ENCODE measurements at places on chromosomes 11 and 22.

GRCh38 chr22:30351226-30351625 lies 5.5 kb downstream of the SF3A1 start:
- H3K27me3 ChIP-seq = no peaks in the 10 kb centered on the region
- peaks cover 3% of the 10 kb centered on the region for H3K36me3 ChIP-seq
- peaks cover 30% of the 10 kb centered on the region for H3K4me1 ChIP-seq
- no peak overlapping the region for H3K4me3 ChIP-seq
- no peak overlapping the region for H3K27ac ChIP-seq

DNA sequence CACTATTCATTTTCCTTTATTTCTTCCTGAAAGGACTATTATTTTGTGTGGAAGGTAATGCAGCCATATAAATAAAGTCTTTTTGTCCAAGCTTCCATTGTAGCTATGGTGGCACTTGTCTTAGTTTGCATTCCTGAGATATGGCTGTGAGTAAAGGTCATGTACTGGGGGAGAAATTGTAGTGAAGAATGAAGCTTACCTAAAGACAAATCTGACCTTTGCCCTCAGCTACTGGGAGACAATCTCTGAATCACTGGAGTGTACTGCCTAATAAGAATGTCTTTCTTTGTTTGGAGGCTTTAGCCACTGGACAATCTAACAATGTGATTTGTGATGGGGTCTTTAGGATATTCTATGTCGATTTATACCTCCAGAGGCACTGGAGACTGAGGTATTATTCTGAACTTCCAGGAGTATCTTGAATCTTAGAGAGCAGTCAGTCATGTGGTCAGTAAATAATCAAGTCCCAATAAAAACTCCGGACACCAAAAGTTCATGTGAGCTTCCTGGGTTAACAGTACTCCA lies 39.7 kb upstream of the OR5AK2 start:
- no peaks in the 10 kb centered on the region for H3K36me3 ChIP-seq
- H3K4me1 ChIP-seq = no peaks in the 10 kb centered on the region
- H3K27ac ChIP-seq = no peak overlapping the region
- H3K27me3 ChIP-seq = no peaks in the 10 kb centered on the region
- DNase-seq = no peak
- no peak overlapping the region for H3K4me3 ChIP-seq

- peak overlapping the region; percentile 26 for H3K4me3 ChIP-seq
- DNase-seq = no peak
These were observed 22.2 kb upstream of the RAG2 start for GRCh38 chr11:36620246-36620645.

DNA sequence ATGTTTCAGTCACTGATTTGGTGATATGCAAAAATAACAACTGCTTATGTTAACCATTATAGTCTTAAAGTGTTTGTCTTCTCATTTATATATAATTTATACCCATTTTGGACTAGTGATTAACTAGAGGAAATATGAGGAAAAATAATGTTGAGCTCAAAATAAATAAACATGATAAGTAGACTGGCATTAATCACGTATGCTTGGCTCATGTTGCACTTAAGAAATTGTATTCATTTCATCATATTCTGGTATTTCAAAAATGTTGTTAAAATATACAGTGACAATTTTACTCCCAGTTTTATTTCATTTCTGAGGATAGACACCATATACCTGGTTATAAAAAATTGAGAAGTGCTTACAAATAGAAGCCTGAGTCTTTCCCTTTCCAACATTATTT lies 3.8 kb upstream of the OR10D3 start:
- H3K4me1 ChIP-seq = no peaks in the 10 kb centered on the region
- DNase-seq = no peak
- H3K27me3 ChIP-seq = no peaks in the 10 kb centered on the region
- no peak overlapping the region for H3K4me3 ChIP-seq
- no peak overlapping the region for H3K27ac ChIP-seq

GRCh38 chr11:131467645-131468394 lies 97.4 kb downstream of the NTM start:
- H3K36me3 ChIP-seq = no peaks in the 10 kb centered on the region
- DNase-seq = no peak

DNA sequence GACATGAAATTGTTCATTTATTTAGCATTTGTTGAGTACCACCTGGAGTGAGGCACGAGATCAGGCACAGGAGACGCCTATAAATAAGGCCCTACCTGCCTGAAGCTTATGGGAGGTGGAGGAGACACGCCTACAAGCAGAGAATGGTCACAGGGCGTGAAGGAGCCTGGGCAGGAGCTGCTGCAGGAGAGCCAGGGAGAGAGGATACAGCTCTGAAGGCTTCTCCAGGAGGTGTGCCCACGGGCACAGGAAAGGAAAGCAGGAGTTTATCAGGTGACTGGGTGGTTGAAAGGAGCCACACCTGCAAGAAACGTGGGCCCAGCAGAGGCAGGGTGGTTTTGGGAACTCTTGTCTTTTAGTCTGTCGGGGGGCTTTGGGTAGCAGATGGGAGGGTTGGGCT lies 70.3 kb downstream of the BMAL1 start:
- H3K4me1 ChIP-seq = no peaks in the 10 kb centered on the region
- H3K4me3 ChIP-seq = no peak overlapping the region
- no peak for DNase-seq
- no peaks in the 10 kb centered on the region for H3K36me3 ChIP-seq
- H3K27me3 ChIP-seq = no peaks in the 10 kb centered on the region

DNA sequence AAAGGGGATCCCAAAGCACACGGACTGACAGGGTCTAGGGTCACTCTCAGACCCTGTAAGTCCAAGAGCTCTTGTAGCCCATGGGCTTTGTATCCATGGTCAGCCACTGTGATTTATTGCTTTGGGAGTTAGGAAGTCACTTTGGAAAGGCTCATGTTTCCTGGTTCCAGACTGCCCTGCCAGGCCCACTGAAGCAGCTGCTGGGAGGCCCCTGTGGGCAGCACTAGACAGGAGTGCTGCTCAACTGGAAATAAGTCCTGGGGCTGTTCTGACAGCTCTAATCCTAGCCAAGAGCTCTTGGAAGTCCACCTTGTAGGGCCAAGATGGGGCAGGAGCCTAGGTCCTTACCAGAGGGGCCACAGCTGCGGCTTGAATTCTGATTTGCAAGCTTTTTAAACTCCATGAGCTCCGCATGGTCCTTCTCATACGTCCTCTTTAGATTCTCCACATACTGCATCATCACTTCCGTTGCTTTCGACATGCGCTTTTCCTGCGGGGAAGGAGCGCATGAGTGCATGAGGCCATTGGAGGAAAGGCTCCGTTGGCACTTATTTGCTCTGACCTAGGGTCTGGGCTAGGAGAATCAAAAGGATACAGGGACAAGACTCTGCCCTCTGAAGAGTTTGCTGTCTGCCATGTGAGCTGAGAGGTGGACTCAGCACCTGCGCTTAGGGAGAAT lies 32.2 kb upstream of the LYVE1 start:
- H3K4me3 ChIP-seq = no peak overlapping the region
- peak; percentile 34 for DNase-seq
- peak overlapping the region; percentile 84 for H3K27ac ChIP-seq
- no peaks in the 10 kb centered on the region for H3K36me3 ChIP-seq

GRCh38 chr11:75194147-75194546 lies 43.2 kb downstream of the SLCO2B1 start:
- no peaks in the 10 kb centered on the region for H3K4me1 ChIP-seq
- H3K4me3 ChIP-seq = no peak overlapping the region
- no peaks in the 10 kb centered on the region for H3K27me3 ChIP-seq
- no peaks in the 10 kb centered on the region for H3K36me3 ChIP-seq
- no peak overlapping the region for H3K27ac ChIP-seq

- DNase-seq = peak; percentile 78
- H3K27me3 ChIP-seq = no peaks in the 10 kb centered on the region
- H3K4me1 ChIP-seq = peaks cover 9% of the 10 kb centered on the region
- no peak overlapping the region for H3K27ac ChIP-seq
These were observed 150.1 kb upstream of the UBASH3B start for GRCh38 chr11:122505304-122506006.

DNA sequence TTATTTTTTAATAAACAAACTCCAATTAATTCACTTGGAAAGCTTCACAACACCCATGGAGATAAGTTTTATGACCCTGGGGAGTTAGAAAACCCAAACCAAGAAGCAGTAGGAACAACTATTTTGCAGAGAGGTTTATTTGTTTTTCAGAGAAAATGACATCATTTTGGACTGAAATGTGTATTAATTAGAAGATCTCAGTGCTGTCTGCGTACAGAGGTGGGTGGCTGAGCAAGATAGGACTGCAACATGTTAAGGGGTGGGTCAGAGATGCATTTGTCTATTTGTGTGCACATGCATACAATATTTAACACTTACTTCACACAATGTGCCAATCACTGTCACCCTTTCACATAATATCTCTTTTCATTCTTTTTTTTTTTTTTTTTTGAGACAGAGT lies 1.1 kb downstream of the SCGB1A1 start:
- DNase-seq = no peak
- no peaks in the 10 kb centered on the region for H3K36me3 ChIP-seq
- H3K4me1 ChIP-seq = no peaks in the 10 kb centered on the region
- H3K27ac ChIP-seq = no peak overlapping the region

- H3K4me1 ChIP-seq = no peaks in the 10 kb centered on the region
- H3K27me3 ChIP-seq = peaks cover 3% of the 10 kb centered on the region
- no peak for DNase-seq
- no peaks in the 10 kb centered on the region for H3K36me3 ChIP-seq
- no peak overlapping the region for H3K27ac ChIP-seq
These were observed 74.6 kb upstream of the FAT3 start for GRCh38 chr11:92149996-92150395.

- H3K27ac ChIP-seq = no peak overlapping the region
- DNase-seq = no peak
- H3K4me3 ChIP-seq = no peak overlapping the region
- H3K4me1 ChIP-seq = peaks cover 14% of the 10 kb centered on the region
These were observed 73.0 kb upstream of the APOA1 start for GRCh38 chr11:116910378-116910777.

- peak overlapping the region; percentile 63 for H3K27ac ChIP-seq
- H3K27me3 ChIP-seq = no peaks in the 10 kb centered on the region
- no peak for DNase-seq
- no peaks in the 10 kb centered on the region for H3K36me3 ChIP-seq
- no peak overlapping the region for H3K4me3 ChIP-seq
These were observed 4.2 kb downstream of the STARD10 start for GRCh38 chr11:72789493-72790131.

GRCh38 chr22:35510481-35510934 lies 30.1 kb upstream of the RASD2 start:
- DNase-seq = no peak
- H3K36me3 ChIP-seq = no peaks in the 10 kb centered on the region
- no peak overlapping the region for H3K4me3 ChIP-seq

DNA sequence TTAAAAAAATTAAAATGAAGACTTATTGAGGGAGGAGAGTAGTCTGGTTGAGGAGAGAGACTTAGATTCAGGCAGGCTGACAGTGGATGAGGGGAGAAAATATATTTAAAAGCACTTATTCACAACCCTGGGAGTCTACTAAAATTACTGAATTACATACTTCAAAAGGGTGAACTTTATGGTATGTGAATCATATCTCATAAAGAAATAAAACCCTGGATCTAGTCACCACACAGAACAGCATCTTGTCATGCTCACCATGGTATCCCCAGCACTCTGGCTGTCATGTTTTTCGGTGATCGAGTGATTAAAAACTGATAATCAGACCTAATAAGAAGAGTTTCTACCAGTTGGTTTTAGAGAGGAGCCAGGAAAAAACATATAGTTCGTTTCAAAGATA lies 11.0 kb downstream of the TEAD1 start:
- DNase-seq = no peak
- H3K4me3 ChIP-seq = no peak overlapping the region

DNA sequence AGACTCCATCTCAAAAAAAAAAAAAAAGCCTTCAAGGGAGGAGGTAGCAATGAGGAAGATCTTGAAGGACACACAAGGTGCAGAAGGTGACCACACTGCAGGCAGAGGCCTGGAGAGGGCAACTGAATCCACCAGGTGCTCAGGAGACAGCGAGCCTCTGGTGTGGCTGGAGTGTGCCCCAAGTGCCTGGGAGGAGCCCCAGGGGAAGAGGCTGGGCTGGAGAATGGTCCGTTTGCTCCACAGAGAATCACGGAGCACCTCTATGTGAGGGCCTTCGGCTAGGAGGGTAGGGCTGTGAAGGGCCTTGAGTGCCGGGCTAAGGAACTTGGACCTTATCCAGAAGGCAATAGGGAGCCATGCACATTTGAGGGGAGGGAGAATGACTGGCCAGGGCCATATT lies 50.3 kb downstream of the ARRB1 start:
- H3K4me1 ChIP-seq = no peaks in the 10 kb centered on the region
- H3K27ac ChIP-seq = no peak overlapping the region
- peak; percentile 36 for DNase-seq
- no peak overlapping the region for H3K4me3 ChIP-seq
- H3K27me3 ChIP-seq = peaks cover 2% of the 10 kb centered on the region

DNA sequence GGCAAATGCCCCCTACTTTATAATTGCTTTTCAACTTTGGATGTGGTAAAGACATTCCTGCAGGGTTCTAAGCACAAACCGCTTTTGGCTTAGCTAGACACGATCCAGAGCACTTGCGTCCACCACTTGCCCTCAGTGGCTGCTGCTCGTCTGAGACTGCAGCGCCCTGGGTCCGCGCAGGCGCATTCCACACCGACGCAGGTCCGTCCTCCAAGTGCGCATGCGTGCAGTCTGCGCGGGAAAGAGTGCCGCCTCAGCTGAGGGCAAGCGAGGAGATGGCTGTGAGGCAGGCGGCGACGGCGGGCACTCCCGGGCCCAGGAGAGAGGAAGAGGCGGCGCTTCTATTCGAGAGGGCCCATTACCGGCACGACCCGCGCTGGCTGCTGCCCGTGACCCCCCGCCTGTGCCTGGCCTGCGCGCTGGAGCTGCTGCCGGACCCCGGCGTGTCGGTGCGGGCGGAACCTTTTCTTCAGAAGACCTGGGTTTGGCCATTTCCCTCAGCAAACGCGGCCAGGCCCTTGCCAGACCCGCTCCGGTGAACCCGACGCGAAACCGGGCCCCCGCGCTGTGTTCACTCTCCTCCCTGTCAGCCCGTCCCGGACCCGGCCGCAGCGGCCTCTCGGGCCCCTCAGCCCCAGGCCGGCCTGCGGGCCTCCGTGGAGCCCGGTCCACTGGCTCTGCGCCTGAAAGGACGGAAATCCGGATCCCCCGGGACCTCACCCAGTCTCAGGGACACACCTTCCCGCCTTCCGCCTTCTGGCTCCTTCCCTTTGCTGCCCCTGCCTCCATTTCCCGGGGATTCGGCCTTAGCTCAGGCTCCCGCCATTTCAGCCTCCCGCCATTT lies at the start of gene MEI1:
Gene MEI1 (plus strand): TSS at position 240 of the 844 bp plus-strand sequence. CDS start 36 bp downstream, at position 276.
- peaks cover 8% of the 10 kb centered on the region for H3K4me1 ChIP-seq
- peak within 1 kb of the TSS; percentile 38 for H3K4me3 ChIP-seq
- no peak within 1 kb of the TSS for H3K27ac ChIP-seq
- no peaks in the 10 kb centered on the region for H3K36me3 ChIP-seq
- no peaks in the 10 kb centered on the region for H3K27me3 ChIP-seq

DNA sequence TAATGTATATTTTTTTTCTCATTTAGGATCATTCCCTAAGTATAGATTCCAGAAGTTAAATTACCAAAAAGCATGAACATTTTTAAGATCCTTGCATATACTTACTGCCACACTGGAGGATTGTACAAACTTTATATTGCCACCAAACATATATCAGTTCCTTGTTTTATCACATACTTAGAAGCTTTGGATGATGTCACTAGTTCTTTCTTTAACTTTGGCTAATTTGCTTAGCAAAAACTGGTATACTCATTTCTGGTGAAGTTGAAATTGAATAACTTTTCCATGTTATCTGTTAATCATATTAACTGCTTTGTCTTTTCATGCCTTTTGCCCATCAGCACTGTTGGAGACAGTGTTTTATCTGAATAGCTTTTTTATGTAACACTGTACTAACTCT lies 31.6 kb upstream of the PRDM10 start:
- no peak for DNase-seq
- H3K27me3 ChIP-seq = no peaks in the 10 kb centered on the region
- no peak overlapping the region for H3K27ac ChIP-seq
- H3K4me3 ChIP-seq = no peak overlapping the region
- H3K36me3 ChIP-seq = no peaks in the 10 kb centered on the region

- no peaks in the 10 kb centered on the region for H3K27me3 ChIP-seq
- H3K27ac ChIP-seq = no peak overlapping the region
- peaks cover 4% of the 10 kb centered on the region for H3K4me1 ChIP-seq
- H3K4me3 ChIP-seq = no peak overlapping the region
These were observed 43.9 kb upstream of the LMO2 start for GRCh38 chr11:33935461-33936456.

Measured in psoas muscle (tissue), 8 donors.